ENCODE measurements at places on chromosomes 3 and 15.

DNA sequence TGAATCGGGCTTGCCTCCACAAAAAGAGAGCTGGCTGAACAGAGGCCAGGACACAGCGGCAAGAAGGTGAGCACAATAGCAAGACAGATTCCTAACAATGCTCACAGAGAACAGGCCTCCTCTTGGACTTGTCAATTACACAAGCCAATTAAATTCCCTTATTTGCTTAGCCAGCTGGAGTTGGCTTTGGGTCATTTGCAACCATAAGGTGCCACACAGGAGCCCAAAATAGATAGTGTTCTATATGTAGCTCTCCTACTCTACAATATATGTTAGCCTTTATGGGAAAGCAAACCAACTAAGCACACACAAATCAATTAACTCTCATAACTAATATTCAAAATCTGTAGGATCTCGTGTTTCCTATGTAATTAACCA is 335.6 kb downstream of the FOXP1 start:
- DNase-seq, result no peak

- DNase-seq, result no peak
Observed at GRCh38 chr3:67723863-67724262, 69.5 kb upstream of the SUCLG2 start.

DNA sequence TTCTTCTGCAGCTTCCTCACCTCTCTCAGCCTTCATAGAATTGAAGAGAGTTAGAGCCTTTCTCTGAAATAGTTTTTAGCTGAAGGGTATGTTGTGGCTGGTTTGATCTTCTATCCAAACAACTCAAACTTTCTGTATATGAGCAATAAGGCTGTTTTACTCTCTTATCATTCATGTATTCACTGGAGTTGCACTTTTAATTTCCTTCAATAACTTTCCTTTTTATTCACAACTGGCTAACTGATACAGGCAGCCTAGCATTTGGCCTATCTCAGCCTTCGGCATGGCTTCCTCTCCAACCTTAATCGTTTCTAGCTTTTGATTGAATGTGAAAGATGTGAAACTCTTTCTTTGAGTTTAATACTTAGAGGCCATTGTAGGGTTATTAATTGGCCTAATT is 109.3 kb downstream of the GTPBP8 start:
- no peak for DNase-seq

DNA sequence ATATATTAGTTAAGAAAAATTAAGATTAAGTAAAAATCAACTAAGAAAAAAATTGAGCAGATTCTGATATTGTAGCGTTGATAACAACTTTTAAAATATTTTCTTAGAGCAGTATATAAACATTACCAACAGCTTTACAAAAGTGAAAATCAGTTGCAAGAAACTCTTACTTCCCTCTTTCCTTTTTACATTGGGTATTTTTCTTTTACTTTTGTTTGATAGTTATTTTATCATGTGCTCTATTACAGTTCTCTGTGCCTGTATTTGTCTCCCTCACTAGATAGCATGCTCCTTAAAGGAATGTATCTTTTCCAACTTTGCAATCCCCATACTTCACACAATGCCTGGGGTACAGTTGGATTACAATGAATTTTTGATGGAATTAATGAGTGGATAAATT is 87.5 kb upstream of the P3H2 start:
- DNase-seq, result no peak

DNA sequence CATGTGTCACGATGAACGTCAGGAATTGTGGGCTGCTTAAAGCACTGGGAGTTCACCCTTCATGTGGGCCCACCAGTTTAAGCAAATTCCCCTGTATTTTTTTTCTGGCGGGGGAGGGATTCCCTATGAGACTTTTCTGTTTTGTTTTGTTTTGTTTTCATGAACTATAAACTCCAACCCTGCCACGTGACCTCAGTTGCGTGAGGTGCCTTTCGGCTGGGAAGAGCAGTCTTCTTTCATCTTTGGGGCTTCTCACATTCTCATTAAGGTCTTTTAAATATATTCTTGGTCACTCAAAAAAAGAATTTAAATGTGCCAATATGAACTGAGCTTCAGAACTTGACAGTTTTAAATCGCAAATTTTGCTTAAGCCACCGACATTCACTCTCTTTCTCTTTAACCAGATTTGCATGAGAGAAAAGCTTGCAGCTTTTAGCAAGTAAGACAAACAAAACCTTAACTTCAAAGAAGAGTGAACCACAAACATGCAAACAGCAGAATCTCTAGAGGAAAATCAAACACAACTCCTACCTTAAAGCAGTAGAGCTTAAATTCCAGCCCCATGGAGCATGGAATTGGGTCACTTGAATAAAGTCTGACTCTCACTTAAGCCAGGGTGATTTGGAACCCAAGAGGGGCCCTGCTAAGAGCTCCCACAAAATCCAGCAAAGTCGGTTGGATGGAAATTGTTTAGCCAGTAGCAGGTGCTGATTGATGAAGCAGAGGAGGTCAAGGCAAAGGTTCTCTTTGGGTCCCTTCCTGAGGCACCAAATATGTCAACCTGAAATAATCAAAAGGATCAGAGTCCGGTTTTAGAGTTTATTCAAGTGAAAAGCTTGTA is 699.8 kb upstream of the GBE1 start:
- DNase-seq, result no peak

GRCh38 chr3:100005665-100006393 is 108.5 kb downstream of the FILIP1L start:
- DNase-seq, result no peak

- DNase-seq, result no peak
Observed at GRCh38 chr3:50289130-50289529, 3.1 kb downstream of the IFRD2 start.

GRCh38 chr3:142433110-142433509 is 14.7 kb downstream of the XRN1 start:
- DNase-seq, result no peak

DNA sequence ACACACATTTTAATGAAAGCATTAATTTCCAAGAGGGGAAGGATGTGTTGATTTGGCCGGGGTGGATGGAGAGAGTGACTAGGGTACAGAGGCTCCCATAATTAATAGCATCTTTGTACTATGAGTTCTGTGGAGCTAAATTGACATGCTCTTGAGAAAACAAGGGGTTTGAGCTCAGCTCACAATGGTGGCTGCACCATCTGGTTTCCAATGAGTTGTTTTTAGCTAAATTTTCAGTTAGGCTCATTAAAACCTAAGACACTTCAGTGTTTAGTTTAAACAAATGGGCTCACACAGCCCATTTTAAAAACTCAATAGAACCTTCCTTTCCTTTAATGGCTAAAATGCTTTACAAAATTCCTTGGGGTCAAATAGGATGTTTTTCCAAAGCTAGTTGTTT is 199.7 kb downstream of the TNIK start:
- DNase-seq, result no peak

DNA sequence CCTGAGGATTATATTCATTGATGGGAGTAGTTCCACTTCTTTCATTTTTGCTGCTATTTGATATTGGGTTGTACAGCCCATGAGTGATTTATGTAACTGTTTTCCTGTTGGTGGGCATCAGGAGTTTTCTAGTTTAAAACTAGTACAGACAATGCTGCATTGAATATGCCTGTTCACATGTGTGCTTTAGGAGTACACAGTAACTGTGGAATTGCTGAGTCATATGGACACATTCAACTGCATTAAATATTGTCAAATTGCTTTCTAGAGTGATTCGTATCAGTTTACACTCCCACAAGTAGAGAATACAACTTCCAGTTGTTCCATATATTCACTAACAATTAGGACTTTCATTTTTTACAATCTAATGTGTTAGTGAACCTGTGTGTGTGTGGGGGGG is 59.8 kb upstream of the THSD4 start:
- DNase-seq, result no peak

DNA sequence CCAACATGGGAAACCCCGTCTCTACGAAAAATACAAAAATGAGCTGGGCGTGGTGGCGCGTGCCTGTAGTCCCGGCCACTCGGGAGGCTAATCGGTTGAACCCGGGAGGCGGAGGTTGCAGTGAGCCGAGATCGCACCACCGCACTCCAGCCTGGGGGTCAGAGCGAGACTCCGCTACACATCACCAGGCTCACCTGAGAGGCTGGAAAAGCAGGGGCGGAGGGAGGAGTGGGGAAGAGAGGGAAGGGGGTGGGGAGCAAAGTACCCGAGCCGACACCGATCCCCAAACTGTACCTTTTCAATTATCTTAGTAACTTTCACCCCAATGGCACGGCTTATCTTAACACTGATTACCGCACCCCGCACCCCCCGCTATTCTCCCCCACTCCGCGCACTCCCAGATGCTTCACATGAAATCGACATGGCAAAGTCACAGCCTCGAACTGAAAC is 46.4 kb upstream of the SYNM start:
- DNase-seq, result no peak

- DNase-seq, result no peak
Observed at GRCh38 chr3:12467746-12468145, 16.5 kb upstream of the TSEN2 start.

GRCh38 chr15:94804613-94805012 is 573.3 kb downstream of the MCTP2 start:
- no peak for DNase-seq

DNA sequence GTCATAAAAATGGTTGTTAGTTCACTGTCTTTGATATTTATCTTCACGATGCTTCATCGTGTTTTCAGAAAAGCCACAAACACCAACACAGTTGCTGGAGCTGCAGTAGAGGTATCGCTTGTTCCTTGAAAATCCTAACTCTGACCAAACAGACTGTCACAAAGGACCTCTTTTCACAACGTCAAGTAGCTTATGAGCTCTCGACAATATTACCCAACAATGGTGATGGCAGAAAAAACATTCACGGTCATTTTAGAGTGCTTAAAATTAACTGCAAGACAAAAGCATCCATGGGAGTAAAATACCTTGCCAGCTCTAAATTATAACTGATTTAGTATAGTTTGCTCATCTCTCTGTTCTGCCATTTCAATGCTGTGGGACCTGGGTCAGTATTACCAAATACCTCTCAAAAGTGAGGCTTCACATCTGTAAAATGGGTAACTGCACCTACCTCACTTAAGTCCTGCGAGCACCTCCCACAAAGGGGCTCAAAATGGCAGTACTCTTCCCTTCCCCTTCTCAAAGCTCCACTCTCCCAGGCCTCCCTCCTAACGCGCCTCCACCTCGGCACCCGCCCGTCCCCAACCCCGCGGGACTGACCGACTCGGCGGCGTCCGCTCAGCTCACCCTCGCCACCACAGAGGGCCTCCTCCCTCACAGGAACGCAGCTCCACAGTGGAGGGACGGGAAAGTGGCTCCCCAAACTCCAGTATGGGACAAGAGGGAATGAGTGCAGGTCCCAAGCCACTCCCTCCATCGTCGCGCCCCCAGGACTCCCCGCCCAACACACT is 546 bp downstream of the TRIM59 start:
- no peak for DNase-seq

DNA sequence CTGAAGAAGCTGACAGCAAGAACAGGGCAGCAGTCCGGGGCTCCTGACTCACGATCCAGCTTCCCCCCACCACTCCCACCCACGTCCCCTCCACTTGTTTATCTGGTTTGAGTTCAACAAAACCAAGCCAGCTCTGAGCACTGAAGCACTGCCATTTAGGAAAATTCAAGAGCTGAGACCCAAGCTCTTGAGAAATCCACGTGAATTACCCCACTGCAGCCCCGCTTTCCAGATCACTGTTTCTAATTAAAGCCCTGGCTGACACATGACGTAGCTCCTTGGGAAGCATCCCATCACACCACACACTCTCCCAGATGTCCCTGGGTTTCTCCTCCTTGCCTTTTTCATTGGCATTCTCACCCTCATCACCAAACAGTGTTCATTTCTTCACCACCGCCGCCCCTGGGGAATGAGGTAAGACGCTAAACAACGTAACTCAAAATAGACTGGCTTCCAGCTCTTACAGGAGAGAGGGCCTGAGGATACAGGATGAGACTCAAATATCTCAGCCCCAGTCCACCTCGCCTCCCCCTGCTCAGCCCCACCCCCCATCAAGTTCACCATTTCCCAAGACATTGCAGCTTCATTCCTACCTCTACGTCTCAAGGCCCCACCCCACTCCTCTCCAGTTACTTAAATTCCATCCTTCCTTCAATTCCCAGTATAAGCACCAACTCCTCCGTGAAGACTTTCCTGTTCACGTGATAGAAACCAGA is 95.4 kb downstream of the SRGAP3 start:
- DNase-seq, result no peak

DNA sequence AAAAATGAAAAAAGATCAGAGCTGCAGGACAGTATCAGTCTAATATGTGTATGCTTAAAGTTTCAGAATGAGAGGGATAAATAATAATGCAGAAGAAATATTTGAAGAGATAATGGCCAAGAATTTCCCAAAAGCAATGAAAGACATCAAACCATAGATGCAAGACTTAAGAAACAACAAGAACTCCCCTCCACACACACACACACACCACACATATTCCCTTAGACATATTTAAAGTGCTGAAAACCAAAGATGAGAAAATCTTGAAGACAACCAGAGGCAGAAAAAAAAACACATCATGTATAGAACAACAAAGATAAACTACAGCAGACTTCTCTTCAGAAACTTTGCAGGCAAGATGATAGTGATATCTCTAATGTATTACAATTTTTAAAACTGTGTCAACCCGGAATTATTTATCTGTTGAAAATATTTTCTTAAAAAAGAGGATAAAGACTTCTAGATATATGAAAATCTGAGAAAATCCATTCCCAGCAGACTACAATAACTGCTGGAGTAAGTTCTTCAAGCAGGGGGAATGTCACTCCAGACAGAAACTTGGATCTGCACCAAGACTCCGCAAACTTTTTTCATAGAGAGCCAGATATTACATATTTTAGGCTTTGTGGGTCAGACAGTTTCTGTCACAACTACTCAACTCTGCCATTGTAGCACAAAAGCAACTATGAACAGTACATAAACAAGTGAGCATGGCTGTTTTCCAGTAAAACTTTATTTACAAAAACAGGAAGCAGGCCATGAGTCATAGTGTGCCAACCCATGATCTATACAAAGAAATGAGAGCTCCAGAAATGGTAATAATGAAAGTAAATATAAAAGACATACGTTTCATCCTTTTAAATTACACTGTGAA is 223.4 kb upstream of the CGNL1 start:
- DNase-seq, result no peak

DNA sequence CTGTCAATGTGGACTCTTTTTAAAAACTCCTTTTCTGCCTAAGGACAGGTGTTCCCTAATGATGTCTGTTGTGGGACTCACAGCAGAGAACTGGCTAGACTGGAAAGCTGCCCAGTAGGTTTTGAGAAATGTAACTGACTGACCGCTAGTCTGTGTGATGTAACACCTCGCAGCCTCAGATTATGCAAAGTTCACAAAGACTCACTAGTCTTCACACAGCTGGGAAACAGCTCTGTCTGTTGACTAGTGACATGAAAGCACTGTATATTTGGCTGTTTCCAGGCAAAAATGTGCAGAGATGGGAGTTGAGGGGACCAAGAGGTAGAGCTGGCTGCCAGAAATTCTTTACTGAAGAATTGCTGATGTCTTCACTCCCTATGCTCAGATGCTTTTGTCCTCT is 10.3 kb downstream of the PDZRN3 start:
- no peak for DNase-seq

- no peak for DNase-seq
Observed at GRCh38 chr15:85642693-85643066, 152.0 kb downstream of the KLHL25 start.

Data from central memory CD4-positive, alpha-beta T cell (primary cell).